Activated naive CD8-positive, alpha-beta T cell treated with anti-CD3 and anti-CD28 coated beads, Interleukin-2, amount 50 U/mL, for 16 hours (primary cell): ENCODE measurements at places on chromosomes 12 and 14.
A peak's percentile ranks its signal among the peaks of the same experiment; 100 is the strongest.

- no peak for DNase-seq
These were observed 241.4 kb upstream of the PDZRN4 start for GRCh38 chr12:40946612-40947194.

GRCh38 chr14:102999227-102999895 is 58.0 kb downstream of the CDC42BPB start:
- no peak for DNase-seq

GRCh38 chr14:74518221-74518620 is 24.7 kb downstream of the ISCA2 start:
- no peak for DNase-seq

DNA sequence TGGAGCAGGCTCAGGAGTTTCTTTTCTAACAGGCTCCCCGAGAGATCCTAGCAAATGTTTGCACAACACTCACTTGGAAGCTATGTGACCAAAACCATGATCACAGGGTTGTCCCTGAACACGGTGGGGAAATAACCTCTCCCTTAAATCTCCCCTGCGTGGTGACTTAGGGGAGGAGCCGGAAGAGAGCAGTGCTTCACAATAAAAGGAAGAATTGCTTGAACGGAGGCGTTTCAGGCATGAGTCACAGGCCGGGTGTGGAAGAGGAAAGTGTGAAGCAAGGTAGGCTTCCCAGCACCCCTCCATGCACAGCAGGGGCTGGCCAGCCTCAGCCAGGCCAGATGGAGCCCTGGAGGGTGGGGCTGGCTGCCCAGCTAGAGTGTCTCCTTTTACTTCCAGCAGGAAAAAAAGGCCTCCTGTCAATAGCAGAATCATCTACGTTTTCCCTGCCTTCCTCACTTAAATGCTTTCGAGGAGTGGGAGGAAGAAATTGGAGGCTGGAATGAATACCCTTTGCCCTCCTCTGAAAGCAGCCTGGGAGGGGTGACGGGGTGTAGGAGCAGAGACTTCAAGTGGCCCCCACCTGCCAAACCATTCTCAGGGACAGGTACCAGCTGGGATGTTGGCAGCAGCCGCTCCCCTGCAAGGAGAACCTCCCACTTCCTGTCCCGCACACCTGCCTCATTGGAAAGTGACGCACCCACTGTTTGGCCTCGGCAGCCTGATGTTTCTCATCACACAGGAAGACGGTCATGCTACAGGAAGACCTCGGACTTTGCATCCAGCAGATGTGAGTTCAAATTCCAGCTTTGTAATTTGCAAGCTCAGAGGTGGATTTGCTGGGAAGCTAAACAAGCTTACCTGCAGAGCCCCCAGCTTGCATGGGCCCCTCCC is 30.1 kb upstream of the PPP2R5C start:
- peak; percentile 71 for DNase-seq

DNA sequence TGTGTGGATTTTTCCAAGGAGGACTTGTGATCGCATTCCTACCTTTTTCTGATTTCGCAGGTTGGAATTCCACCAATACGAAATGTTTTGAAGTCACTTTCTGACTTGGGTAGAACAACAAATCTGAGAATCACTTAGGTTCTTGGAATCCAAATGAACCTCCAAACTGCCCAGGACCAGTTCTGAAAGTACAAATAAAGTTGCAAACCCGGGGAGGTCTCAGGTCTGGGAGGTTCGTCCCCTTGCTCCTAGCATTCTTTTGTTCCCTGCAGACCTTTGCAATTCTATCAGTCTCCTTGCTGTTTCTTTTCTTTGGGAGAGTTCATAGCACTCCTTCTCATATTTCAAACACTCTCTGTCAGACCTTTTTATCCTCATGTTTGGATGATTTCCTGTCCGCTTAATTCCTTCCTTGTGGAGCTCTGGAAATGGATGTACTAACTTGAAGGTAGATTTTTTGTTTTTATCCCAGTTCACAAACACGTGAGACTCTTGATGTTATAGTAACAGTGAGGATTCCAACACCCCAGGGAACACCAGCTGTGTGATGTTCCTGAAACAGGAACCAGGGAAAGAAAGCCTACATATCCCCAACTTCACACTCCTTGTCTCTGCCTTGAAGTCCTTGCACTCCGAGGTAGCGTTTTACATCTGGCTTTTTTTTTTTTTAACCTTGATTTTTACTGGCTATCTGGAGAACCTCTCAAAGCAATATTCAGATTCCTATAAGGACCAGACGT is 70.6 kb downstream of the TMEM132C start:
- DNase-seq = no peak

GRCh38 chr12:60977966-60978365 is 1282.2 kb upstream of the USP15 start:
- no peak for DNase-seq

GRCh38 chr14:50366589-50366988 is 30.1 kb downstream of the CDKL1 start:
- no peak for DNase-seq

- no peak for DNase-seq
These were observed 2.7 kb upstream of the SEL1L start for GRCh38 chr14:81536241-81536771.

GRCh38 chr12:115511305-115511704 is 766.2 kb downstream of the MED13L start:
- DNase-seq = no peak

- no peak for DNase-seq
These were observed 17.1 kb downstream of the HELB start for GRCh38 chr12:66319266-66319954.

DNA sequence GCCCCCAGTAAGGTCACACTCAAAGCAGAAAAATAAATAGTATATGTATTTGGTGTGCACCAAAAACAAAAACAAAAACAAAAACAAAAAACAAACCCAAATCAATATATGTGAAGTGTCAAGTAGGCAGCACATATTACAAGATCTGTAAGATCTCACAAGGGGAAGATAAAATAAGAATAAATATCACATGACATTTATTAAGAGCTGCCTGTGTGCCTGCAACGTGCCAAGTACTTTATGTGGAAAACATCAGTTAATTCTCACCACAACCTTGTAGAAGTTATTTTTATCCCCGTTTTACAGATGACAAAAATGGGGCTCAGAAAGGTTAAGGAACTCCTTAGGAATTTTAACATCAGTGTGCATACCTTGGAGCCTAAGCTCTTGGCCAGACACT is 26.6 kb downstream of the TRIM9 start:
- no peak for DNase-seq

DNA sequence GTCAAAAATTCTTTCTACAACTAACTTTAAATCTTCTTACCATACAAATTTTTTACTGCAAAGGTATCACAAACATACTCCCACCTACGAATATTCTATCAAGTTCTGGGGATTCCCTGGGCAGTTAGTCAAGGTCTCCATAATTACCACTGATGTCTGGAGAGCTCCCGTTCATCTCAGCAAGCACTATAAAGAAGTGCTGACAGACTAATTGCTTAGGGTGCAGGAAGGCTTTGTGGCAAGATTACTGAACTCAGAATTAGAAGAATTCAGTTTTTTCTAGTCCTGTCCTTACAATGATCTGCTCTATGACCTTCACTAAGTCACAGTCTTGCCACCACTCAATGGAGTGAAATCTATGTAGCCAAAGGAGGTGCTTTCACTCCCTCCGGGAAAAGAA is 61.5 kb downstream of the DUSP16 start:
- no peak for DNase-seq

GRCh38 chr12:6574576-6575295 is 6.6 kb upstream of the NOP2 start:
- DNase-seq = no peak

DNA sequence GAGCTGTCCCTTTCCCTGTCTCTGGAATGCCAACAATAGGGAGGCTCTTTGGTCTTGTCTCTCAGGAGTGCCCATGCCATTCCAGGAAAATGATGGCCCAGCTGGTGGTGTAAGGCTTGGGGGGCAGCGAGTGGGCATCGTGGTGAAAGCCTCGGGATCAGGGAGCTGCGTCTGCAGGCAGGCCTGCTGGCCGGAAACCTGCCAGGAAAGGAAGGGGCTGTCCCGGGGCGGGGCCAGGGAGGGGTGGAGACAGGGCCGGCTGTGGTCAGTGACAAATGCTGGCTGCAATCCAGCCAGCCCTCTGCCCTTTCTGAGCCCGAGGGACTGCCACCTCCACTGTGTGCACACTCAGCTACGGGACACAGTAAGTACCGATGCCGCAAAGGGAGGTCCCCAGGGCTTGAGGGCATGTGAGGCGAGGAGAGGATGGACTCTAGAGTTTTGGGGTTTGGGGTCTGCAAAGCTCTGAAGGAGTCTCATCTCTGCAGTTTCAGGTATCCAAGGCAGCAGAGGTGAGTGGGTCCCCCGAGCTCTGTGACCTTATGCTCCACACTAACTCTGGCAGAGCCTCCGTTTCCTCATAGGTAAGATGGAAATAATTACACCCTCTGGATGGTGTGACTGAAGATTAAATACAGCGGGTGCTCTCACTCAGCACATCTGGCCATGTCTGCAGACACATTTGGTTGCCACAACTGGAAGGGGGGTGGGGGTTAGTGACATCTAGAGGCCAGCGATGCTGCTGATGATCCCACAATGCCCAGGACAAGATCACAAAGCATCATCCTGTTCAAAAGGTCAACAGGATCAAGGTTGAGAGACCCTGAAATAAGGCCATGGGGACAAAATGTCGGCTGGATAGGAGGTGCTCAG is at the start of gene SERPINA5:
SERPINA5 (plus strand) TSS at position 300 of the 873 bp plus-strand sequence. CDS start 5,937 bp downstream, outside the sequence.
- DNase-seq = no peak

- no peak for DNase-seq
These were observed 602.8 kb downstream of the ALG10 start for GRCh38 chr12:34625116-34625515.

- no peak for DNase-seq
These were observed 282.7 kb downstream of the CACNA1C start for GRCh38 chr12:2335513-2335912.

DNA sequence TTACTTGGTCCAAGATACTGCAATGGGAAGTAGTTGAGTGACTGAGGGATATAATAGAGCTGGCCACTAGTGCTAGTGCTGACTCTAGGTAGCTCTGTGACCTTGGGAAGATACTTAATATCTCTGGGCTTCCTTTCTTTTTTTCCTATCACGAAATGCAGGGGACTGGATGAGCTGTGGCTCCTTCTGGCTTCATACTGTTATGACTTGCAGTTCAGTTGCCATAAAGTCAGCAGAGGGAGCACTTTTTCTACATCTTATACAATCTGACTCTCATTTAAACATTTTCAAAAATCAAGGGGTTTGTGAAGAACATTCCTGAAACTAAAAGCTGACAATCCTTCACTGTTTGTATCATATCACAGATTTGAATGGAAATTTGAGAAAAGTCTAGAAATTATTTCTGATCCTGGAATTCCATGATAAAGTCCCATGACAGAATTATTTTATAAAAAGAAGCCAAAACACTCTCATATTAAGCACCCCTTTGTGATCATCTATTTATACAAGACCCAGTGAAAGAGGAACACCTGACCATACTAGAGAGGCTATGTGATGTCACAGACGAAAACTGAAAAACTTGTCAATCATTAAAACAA is 5.3 kb downstream of the BHLHE41 start:
- no peak for DNase-seq

GRCh38 chr12:48126953-48127630 is 7.9 kb downstream of the PFKM start:
- no peak for DNase-seq

GRCh38 chr12:76259660-76260389 is 88.4 kb downstream of the BBS10 start:
- DNase-seq = no peak

GRCh38 chr14:100574642-100575031 is 12.6 kb downstream of the BEGAIN start:
- no peak for DNase-seq

- no peak for DNase-seq
These were observed at the start of gene ANO4 for GRCh38 chr12:100794441-100795173. ANO4 (plus strand) TSS chr12:100794776; CDS start chr12:100901786, 107,010 bp downstream.

GRCh38 chr12:130872179-130873096 is 572 bp downstream of the RAN start:
- DNase-seq = no peak

- no peak for DNase-seq
These were observed 820 bp downstream of the BICDL1 start for GRCh38 chr12:119989731-119990381.

- peak; percentile 3 for DNase-seq
These were observed 71.7 kb upstream of the RAP1B start for GRCh38 chr12:68538726-68539614.

- peak; percentile 74 for DNase-seq
These were observed 1.8 kb downstream of the AHNAK2 start for GRCh38 chr14:104976198-104977007.

- no peak for DNase-seq
These were observed 80.8 kb upstream of the BCL11B start for GRCh38 chr14:99352688-99353280.

- DNase-seq = no peak
These were observed 12.4 kb upstream of the WSCD2 start for GRCh38 chr12:108116699-108117098.

DNA sequence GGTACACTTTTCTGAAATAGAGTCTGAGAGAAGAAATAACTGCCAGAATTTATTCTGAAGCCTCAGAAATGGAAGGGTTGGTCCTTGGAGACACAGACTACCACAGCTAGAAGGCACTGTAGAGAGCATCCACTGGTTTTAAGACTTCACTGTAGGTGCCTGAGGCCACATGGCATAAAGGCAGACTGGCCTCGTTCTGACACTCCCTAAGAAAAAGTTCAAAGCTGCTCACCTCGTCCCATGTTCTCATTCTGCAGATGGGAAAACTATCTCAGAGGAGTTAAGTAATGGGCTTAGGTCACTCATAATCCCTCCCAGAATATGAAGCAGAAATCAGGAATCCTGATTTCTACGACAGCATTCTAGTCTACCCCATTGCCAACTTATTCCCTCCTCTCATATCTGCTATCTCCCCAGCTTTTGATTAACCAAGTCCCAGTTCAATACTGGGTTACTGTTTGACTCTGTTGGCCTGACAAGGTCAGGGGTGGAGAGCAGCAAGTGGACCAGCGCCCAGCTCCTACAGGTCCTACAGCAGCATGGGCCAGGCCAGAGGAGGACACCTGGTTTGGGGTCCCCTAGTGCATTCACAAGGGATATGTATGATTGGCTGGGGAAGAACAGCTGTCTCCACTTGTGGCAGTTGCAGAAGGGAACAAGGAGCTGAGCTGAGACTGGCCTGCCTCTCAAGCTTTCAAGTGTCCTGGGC is 3.7 kb downstream of the ITGA5 start:
- DNase-seq = no peak

DNA sequence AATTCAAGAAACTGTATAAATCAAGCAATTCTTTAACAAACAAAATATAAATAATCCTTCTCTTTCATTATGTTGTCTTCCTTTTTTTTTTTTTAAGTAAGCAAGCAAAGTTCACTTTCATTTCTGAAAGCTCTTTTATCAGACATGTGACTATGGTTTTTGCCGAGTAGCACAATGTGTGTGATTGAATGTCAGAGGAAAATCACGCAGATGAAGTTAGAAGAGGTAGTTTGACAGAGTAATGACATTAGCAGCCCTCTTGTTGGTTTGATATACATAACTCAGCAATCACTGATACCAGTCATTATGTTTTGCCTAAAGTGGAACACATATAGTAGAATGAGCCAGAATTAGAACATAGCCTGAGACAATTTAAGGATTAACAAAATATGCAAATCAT is 19.0 kb downstream of the ALX1 start:
- no peak for DNase-seq

GRCh38 chr14:50410071-50410470 is 13.4 kb upstream of the CDKL1 start:
- DNase-seq = no peak
